ENCODE measurements at places on chromosomes 5 and 9. TPM values are rescaled to one million over a fixed set of nuclear protein-coding genes. Genes with fewer than 3 reads are reported as not detected.

Gene PRR16
- 4.2 TPM for total RNA-seq

- no peak for DNase-seq
Observed at GRCh38 chr5:127353796-127354195, 63.2 kb downstream of the MEGF10 start.

Gene MUSK
- total RNA-seq = not detected

- DNase-seq = no peak
Observed at GRCh38 chr5:137442660-137443059, 56.5 kb downstream of the SPOCK1 start.

All from ureter (tissue), 1 donor.